ENCODE measurements at places on chromosomes 2 and 18.

- no peak for DNase-seq
Measured at GRCh38 chr2:174744111-174744510, 20.2 kb downstream of the CHRNA1 start.

GRCh38 chr2:98348066-98348561 is 1.9 kb downstream of the CNGA3 start:
- no peak for DNase-seq

- no peak for DNase-seq
Measured at GRCh38 chr2:20484810-20485611, 38.1 kb downstream of the RHOB start.

GRCh38 chr2:145379934-145380333 is 860.0 kb upstream of the ZEB2 start:
- no peak for DNase-seq

- DNase-seq: no peak
Measured at GRCh38 chr2:19971691-19972090, 18.2 kb downstream of the WDR35 start.

DNA sequence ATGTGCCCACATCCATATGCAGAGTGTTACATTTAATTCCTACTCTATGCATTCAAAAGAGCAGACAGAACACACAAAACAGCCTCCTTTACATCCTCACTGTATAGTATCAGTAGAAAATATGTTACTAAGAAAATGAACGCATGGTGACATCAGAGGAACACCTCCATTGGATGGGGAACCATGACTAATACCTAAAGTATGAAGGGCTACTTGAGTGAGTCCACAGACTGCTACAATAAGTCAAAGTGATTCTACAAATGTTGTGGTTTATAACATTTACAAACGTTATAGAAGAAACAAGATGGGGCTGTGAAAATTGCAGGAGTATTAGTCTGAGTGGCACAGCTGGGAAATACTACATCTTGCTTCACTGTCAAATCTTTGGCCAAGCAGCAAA is 1830.9 kb upstream of the PIK3C3 start:
- DNase-seq: no peak

DNA sequence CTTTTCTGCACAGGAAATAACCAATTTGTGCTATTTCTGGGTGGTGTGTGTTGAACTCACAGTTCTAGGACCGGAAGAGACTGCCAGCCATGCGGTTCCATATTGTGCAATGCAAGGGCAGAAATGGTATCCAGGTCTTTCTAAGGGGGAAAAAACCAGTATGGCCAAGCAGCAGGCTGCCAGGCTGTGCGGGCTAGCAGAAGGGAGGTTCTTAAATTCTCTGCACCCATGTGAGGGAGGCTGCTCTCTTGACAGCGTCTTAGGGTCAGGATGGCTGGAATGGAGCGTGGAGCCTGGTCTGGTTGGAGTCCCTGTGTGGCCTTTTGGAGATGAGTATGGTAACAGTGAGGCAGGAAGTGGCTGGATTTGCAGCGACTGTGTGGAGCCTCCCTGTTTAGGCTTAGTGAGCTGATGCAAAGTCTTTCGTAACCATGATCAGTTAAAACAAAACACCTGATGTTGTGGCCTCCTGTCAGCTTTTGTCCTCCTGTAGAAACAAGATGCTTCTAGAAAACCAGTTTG is 52.6 kb downstream of the NCK2 start:
- DNase-seq: no peak

GRCh38 chr2:189010536-189010935 is 36.4 kb downstream of the COL3A1 start:
- DNase-seq: no peak

Data from CD4-positive, alpha-beta T cell treated with Interleukin-4 for 4 hours (primary cell).